Smooth muscle cell of the brain vasculature (primary cell): ENCODE measurements at places on chromosomes 7 and 10.

DNA sequence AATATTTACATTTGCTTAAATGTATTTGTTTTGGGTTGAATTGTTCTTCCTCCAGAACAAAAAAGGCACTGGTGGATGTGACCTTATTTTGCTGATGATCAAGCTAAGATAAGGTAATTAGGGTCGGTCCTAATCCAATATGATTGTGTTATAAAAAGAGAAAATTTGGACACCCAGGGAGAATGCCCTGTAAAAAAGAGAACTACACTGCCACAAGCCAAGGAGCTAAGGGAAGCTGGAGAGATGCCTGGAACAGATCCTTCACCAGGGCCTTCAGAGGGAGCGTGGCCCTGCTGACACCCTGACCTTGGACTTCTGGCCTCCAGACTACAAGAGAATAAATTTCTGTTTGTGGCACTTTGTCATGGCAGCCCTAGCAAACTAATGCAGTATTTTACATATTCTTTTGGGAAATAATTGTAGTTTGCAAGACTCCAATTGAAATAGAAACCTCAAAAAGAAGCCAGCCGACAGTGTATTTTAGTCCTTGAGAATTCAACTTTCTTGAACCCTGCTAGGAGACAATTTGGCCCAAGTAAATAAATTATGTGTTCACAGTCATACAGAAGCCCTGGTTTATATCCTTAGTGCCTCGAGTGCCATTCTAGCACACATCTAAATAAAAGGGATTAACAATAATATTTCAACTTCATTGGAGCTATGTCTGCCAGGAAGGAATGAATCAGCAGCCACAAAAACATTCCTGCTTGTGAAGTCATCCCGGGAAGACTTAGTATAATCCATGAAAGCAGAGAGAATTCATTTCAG is 164.6 kb downstream of the PKD1L1 start:
- DNase-seq = peak; percentile 49

- no peak for DNase-seq
These were observed 14.7 kb downstream of the CDNF start for GRCh38 chr10:14822879-14823755.

- DNase-seq = no peak
These were observed 230.8 kb upstream of the GHITM start for GRCh38 chr10:83908506-83908905.

DNA sequence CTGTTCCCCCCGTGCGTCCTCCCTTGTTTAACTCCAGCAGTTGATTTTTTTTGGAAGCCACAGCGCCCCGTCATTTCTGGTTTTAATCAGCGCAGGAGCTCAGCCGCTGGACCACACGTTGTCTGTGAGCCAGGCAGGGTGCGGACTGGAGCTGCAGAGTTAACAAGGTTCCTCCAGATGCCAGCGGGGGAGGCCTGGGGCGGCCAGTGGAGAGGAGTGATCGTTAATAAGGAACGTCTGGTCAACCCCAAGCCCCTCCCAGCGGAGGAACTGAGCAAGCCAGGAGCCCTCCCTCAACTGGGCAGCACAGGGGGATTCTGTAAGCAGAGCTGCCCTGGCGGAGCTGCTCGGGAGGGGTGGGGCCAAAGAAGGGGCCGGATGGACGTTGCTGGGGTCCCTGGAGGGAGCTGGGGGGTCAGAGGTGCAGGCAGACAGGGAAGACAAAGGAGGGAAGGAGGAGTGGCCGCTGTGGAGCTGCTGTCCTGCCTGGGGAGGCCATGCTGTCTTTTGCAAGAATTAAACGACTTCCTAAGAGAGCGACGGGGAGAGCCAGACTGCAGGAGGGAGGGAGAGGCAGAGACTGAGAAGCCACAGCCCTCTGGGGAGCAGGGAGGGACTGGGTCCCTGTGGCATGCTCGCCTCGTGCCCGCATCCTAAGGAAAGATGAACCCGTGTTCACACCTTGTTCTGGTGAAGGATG is 537.1 kb upstream of the FOXK1 start:
- DNase-seq = peak; percentile 68

- DNase-seq = no peak
These were observed 136.1 kb upstream of the LYZL2 start for GRCh38 chr10:30765616-30766015.

DNA sequence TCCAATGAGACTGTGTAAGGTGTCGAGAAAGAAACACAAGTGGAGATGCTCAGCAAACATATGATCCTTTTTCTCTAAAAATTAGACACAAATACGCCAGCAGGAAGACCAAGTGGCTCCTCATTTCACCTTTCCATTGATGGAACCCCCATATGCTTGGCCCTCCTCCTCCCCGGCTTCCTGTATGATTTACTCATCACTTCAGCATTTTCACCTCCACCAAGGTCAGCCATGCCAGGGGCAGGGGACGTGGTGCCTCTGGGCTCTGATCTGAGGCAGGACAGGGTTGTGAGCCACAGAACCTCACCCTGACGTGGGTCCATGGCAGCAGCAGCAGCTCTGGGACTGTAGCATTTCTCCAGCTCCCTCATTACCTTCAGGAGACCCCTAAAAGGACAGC is 116.8 kb upstream of the PFKP start:
- DNase-seq = no peak

GRCh38 chr7:20220921-20221547 is 3.9 kb upstream of the MACC1 start:
- DNase-seq = no peak

GRCh38 chr7:76430211-76430610 is 5.5 kb downstream of the ZP3 start:
- no peak for DNase-seq

DNA sequence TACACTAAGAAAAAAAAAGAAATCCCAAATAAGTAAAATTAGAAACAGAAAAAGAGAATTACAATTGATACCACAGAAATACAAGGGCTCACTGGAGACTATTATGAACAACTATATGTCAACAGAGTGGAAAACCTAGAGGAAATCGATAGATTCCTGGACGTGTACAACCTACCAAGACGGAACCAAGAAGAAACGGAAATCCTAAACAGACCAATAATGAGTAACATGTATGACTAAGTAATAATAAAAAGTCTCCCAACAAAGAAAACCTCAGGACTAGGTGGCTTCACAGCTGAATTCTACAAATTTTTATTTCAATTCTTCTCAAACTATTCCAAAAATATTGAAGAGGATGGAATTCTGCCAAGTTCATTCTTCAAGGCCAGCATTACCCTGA is 13.9 kb downstream of the DIP2C start:
- no peak for DNase-seq

DNA sequence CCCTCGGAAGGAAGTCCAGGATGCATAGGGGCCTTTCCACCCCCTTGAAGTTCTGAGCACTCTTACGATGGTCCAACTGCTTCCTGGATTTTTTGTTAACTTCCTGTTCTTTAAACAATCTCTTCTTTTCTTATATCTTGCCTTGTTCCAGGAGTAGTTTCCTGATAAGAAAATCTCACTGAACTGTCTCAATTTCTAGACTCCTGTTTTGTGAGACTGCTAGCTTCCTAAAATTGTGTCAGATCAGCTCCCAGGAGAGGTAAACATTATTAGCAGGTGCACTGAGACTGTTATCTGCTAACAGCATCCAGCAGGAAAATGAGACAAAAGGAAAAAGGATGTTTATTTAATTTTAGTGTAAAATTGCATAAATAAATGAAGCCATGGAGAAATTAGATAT is 106.2 kb upstream of the PITRM1 start:
- no peak for DNase-seq

DNA sequence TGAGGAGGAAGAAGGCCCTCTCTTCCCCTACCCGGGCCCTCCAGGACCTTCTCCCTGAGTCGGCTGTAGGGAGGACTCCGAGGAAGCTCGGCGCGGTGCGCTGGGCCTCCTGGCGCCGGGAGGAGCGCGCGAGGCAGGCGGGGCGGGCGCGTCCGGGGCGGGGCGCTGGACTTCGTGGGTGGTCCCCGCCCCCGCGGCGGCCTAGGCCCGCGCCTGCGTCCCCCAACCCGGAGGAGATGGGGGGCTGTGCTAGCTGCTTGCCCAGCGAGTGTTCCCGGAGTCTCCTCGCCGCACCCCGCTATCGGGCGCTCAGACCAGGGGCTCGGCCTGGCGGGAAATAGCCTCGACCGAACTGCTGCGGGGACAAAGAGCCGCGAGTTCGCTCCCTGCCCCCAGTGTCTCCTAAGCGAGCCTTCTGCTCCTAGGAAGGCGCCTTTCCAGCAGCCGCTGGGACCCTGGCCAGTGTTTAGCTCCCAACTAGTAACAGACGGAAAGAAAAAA is 19.2 kb upstream of the SMO start:
- no peak for DNase-seq

DNA sequence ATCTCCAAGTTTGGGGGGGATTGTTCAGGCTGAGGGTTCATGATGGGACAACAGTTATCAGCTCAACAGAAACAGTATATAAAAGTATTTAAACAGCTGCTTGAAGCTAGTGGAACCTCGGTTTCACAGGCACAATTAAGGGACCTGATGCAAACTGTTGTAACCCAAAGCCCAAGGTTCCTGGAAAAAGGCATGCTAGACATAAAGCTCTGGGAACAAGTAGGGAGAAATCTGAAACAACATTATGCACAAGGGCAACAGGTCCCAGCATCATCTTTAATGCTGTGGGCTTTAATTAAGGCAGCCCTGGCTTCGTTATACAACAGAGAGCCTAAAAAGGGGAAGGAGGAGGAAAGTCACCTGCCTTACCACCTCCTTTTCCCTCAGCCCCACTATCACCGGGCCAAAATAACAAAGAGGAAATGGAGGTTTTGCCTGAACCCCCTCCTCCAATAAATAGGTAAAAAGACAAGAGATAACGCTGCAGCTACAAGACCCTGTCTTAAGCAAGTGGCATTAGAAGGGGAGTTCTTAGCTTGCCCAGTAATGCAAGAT is 83.2 kb upstream of the GPR22 start:
- DNase-seq = no peak
